Caco-2 (cell line): ENCODE measurements at places on chromosomes 4 and X. TPM values are rescaled to one million over a fixed set of nuclear protein-coding genes. Genes with fewer than 3 reads are reported as not detected.

Gene RNF212
- not detected in 2 replicates for total RNA-seq

Gene HMX1
- 0.20 TPM in 1 of 2 replicates, not detected in the other for total RNA-seq

Gene SLC6A8
- total RNA-seq: 8.8 and 11.2 TPM in 2 replicates

Gene SMS
- 158 and 164 TPM in 2 replicates for total RNA-seq

Gene CYBB
- total RNA-seq: 0.23 and 0.43 TPM in 2 replicates

Gene GLRA3
- not detected in 2 replicates for total RNA-seq

Gene VCX
- total RNA-seq: not detected in 2 replicates
